EH (cell line): ENCODE measurements at places on chromosomes 7 and 10.

- peak; percentile 64 for DNase-seq
These were observed 6.8 kb downstream of the ITGA8 start for GRCh38 chr10:15712883-15713282.

- no peak for DNase-seq
These were observed 339.2 kb downstream of the GRID1 start for GRCh38 chr10:86027346-86027745.

DNA sequence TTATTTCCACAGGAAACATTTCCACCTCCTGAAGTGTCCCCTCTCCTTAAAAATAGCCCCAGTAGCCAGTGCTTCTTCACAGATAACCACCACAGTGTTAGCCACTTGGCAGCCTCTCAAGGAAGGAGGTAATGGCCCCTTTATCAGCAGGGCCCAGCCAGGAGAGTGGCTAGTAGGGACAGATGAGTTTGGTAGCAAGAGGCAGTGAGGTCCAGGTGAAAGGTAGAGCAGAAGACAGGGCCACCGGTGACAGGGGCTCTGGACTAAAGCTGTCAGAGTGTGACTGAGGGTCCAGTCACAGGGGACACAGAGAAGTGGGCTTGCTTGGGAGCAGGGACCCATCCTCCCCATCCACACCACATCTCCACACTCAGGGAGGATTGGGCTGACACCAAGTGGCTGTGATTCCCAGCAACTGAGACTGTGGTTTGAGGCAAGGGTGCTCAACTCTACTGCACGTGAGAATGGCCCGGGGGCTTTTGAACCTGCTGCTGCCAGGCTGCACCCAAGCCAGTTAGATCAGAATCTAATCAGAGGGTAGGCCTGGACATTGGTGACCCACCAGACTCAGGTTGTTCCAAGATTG is 52.2 kb downstream of the C10orf120 start:
- DNase-seq: no peak

GRCh38 chr10:89029181-89029580 is 38.6 kb downstream of the FAS start:
- peak; percentile 11 for DNase-seq

- no peak for DNase-seq
These were observed 30.6 kb downstream of the CPVL start for GRCh38 chr7:29115753-29116152.

DNA sequence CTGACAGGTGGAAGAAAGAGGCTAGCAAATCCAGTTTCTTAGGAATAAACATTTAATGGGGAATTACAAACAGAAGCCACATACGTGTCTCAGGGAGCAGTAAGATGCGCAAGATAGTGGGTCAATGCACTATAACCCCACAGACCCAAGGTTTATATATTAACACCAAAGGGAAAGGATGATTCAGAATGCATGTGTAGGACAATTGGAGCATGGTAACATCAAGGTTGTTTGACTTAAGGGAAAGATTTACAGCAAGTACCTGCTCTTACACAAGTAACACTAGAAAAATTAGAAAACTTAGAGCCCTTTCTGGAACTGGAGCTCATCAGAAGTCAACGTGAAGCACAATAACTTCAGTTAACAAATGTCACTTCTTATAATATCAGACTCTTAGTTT is 161.1 kb upstream of the ZWINT start:
- no peak for DNase-seq

GRCh38 chr7:1230411-1231213 is 2.1 kb upstream of the UNCX start:
- no peak for DNase-seq

GRCh38 chr7:95758187-95758586 is 14.2 kb upstream of the DYNC1I1 start:
- DNase-seq: no peak

GRCh38 chr7:24576171-24577025 is 3.1 kb downstream of the PALS2 start:
- peak; percentile 75 for DNase-seq

- peak; percentile 55 for DNase-seq
These were observed 560.5 kb downstream of the PARD3 start for GRCh38 chr10:34254596-34254995.

- no peak for DNase-seq
These were observed 40.7 kb downstream of the ZCCHC24 start for GRCh38 chr10:79404690-79405131.

GRCh38 chr10:14261336-14261735 is 69.4 kb downstream of the FRMD4A start:
- DNase-seq: no peak
